ENCODE measurements at places on chromosomes 11 and 22.

DNA sequence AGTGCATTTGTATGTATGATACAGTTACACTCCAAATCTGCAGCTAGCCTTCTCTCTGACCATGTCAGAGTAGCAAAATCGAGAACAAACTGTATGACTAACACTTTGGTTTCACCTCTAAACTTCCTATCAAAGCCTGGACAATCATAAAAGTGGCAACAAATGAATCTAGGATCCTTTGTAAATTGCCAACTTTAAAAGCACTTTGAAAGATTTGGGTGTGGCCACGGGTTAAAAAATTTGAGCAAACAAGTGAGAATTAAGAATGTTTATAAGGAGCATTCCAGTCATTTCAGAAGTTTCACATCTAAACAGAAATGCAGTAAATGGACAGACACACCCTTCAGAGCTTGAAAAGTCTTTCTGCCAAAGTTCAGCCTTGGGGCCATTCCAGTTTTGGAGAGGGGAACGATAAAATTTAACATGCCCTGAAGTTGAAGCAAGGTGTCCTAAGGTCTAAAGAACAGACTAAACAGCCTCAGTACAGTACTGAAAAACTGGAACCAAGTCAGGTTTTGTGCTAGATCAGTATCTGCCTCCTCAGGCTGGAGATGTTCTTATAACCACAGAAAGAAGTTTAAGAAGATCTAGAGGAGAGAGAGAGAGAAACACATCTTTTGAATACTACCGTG is 181.9 kb upstream of the BDNF start:
- no peak for DNase-seq
- no peak overlapping the region for H3K27ac ChIP-seq
- no peak overlapping the region for H3K4me3 ChIP-seq
- no peaks in the 10 kb centered on the region for H3K36me3 ChIP-seq
- no peaks in the 10 kb centered on the region for H3K27me3 ChIP-seq
- H3K4me1 ChIP-seq: no peaks in the 10 kb centered on the region

DNA sequence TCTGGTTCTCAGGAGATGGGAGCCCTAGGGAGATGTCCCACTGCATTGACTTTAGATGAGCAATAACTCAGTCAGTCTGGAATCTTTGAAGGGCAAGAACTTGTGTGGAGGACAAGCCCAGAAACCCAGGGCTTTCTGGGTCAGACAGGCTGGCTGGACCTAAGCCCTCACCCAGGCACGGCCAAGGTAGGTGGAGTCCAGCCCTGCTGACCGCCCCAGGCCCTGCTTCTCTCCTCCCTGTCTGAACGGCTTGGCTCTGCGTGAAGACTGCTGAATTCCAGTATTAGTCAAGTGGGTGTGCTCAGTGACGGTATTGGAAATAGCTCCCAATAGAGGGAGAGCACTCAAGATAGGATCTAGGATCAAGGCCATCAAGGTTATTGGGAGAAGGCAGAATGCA is 6.1 kb downstream of the CXCR5 start:
- peaks cover 9% of the 10 kb centered on the region for H3K4me1 ChIP-seq
- H3K27ac ChIP-seq: no peak overlapping the region
- H3K36me3 ChIP-seq: no peaks in the 10 kb centered on the region
- DNase-seq: no peak
- no peaks in the 10 kb centered on the region for H3K27me3 ChIP-seq

DNA sequence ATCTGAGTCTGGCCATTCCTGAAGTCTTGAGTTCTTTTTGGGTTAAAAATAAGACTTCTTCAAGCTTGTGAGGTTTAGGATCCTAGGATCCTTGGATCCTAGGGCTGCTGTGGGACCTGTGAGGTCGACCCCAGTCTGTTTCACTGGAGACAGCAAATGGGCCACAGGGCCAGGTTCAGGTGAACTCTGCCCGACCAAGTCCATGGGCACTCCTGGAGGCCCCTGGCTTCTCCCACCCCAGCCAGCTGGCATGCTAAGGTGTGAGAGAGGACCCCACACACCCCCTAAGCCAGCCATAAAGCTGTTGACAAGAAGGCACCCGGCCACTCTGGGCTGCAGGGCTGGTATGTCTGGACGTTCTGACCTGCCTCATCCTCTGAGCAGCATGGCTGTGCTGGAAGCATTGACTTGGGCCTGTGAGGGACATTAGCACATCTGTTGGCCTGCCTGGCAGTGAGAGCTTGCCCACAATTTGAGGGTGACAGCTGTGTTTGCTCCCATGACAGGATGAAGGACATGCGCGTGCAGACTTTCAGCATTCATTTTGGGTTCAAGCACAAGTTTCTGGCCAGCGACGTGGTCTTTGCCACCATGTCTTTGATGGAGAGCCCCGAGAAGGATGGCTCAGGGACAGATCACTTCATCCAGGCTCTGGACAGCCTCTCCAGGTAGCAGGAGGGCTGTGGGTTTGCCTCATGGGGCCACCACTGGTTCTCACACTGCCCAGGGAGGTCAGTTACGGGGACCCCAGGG is 16.0 kb downstream of the CLDN5 start:
- no peak for DNase-seq
- peaks cover 16% of the 10 kb centered on the region for H3K36me3 ChIP-seq
- H3K4me1 ChIP-seq: no peaks in the 10 kb centered on the region

GRCh38 chr22:44883011-44883421 is 126.8 kb downstream of the PHF21B start:
- no peak overlapping the region for H3K4me3 ChIP-seq
- no peak overlapping the region for H3K27ac ChIP-seq
- H3K36me3 ChIP-seq: peaks cover 15% of the 10 kb centered on the region
- no peak for DNase-seq
- no peaks in the 10 kb centered on the region for H3K4me1 ChIP-seq

DNA sequence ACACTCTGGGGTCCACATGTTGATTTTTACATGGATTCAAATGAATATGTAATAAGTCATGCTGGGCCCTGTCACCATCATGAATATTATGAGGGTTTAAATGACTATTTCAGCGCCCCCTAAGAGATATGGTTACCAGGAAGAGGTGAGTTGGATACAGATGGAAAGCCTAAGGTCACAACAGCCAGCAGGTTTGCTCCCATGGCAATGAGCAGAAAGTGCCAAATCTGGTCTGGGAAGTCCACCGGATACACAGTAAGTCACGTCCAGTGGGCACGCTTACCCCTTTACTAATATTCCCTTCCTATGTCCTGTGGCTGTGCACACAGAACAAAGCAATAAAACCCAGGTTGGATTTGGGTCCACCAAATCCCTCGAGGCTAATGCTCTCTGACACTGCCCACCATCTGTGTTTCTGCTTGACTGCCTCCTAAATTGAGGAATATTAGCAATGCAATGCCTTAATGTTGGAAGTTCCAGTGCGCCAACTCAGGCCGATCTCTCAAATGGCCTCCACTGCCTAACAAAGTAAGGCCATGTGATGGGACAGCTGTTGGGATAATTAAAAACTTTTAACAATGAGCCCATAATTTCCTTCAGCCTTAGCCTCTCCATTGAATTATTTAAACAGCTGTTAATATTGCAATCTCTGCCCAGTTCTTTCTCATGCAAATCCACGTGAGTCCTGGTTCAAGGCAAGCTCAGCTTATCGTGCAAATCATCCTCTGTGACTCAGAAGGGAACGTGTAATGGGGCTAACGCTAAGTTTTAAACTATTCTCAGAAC is 97.6 kb downstream of the SLC1A2 start:
- 0 out of 2 replicates have a peak, but pooled peaks cover 3% of the 10 kb centered on the region for H3K4me1 ChIP-seq
- H3K27me3 ChIP-seq: no peaks in the 10 kb centered on the region

- no peak within 1 kb of the TSS for H3K4me3 ChIP-seq
- H3K36me3 ChIP-seq: no peaks in the 10 kb centered on the region
- H3K4me1 ChIP-seq: no peaks in the 10 kb centered on the region
- H3K27ac ChIP-seq: no peak within 1 kb of the TSS
- no peaks in the 10 kb centered on the region for H3K27me3 ChIP-seq
Measured at GRCh38 chr11:118343981-118344515, at the start of gene CD3G. Gene CD3G (plus strand): TSS chr11:118344344. CDS start chr11:118344424, 80 bp downstream.

- no peak overlapping the region for H3K4me3 ChIP-seq
- H3K4me1 ChIP-seq: 0 out of 2 replicates have a peak, but pooled peaks cover 1% of the 10 kb centered on the region
- H3K36me3 ChIP-seq: no peaks in the 10 kb centered on the region
- DNase-seq: no peak
Measured at GRCh38 chr22:22178992-22179391, 65.6 kb upstream of the VPREB1 start.

GRCh38 chr22:25478528-25478927 is 85.9 kb upstream of the GRK3 start:
- no peak overlapping the region for H3K4me3 ChIP-seq
- no peak for DNase-seq
- no peaks in the 10 kb centered on the region for H3K36me3 ChIP-seq
- H3K27me3 ChIP-seq: no peaks in the 10 kb centered on the region
- H3K4me1 ChIP-seq: no peaks in the 10 kb centered on the region

DNA sequence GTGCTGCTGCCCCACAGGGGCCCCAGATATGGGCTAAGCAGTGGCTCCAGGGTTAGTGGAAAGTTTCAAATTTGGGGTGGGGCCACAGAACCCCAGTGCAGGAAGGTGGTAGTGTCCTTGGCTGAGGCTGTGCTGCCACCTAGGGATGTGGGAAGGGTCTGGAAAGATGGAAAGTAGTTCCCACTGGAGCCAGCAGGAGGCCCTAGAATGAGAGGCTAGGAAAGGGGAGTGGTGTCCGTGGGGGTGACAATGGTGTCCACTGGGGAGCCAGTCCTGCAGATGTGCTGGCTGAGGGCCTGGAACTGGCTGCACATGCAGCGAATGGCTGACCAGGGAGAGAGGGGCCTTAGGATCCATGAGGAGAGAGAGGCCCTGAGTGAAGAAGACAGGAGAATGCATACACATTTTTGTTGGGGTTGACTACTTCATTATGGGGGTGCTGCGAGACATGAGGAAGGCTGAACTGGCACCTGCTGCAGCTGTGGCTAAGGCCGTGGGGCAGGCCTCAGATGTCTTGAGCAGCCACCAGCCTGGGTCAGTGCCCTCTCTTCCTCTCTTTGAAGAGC is 21.1 kb downstream of the RFPL3 start:
- no peak overlapping the region for H3K4me3 ChIP-seq
- no peak overlapping the region for H3K27ac ChIP-seq
- H3K4me1 ChIP-seq: no peaks in the 10 kb centered on the region
- H3K27me3 ChIP-seq: no peaks in the 10 kb centered on the region

DNA sequence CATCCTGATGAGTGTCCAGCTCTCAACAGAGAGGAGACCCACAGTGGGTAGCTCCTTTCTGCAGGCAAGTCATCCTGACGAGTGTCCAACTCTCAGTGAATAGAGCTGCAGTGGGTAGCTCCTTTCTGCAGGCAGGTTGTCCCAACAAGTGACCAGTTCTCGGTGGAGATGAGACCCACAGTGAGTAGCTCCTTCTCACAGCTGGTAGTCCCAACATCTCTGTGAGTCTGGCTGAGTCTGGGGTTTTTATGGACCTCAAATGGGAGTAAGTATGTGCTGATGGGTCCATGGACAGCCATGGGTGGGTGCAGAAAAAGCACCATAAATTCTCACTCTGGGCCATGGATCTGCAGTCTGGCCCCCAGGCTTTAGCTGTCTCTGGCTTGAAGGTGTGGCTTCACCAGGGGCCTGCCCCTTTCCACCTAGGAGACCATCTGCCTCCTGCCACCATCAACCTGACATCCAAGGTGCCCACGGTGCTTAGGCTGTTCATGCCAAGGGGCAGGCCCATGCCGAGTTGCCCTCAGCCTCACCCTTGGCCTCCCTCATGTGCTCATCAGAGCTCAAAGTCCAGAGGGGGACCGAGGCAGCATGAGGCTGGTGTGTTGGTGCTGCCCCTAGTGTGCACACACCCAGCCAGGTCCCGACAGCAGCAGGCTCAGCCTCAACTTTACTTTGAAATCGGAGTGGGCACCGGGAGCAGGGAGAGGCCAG is 15.3 kb downstream of the NPAT start:
- H3K27me3 ChIP-seq: no peaks in the 10 kb centered on the region
- H3K36me3 ChIP-seq: peaks cover 23% of the 10 kb centered on the region
- no peaks in the 10 kb centered on the region for H3K4me1 ChIP-seq
- no peak overlapping the region for H3K27ac ChIP-seq
- no peak overlapping the region for H3K4me3 ChIP-seq

DNA sequence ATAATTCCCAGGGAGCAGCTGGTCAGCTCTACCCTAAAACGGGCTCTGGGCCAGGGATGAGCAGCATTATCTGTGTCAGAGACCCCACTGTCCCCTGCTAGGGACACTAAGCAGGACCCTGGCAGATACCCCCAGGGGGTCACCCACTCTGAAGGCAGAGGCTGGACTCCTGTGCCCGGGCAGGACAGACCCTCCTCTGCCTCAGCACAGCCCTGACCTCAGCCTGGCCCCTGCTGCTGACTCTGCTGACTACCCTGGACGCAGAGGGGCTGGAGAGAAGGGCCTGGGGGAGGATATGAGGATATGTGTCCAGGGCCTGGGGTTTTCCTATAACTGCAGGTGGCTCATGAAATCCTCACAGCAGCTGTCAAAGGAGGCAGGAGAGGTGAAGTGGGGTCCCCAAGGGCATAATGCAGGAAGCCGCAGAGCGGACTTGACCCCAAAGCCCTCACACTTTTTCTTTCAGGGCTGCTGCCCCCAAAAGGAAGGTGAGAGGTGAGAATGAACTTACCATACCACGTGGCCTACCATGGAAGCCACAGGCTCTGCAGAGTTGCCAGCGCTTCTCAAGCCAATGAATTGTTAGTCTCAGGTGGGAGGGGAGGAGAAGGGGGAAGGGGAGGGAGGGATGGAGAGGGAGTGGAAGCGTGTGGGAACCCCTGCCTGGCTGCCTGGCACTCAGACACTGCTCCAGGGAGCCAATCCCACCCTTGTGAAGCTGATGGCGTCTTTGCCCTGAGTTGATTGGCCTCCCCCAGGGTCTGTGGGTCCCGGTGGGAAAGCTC is 76.7 kb upstream of the WNT11 start:
- no peaks in the 10 kb centered on the region for H3K36me3 ChIP-seq
- H3K27ac ChIP-seq: no peak overlapping the region
- DNase-seq: no peak
- H3K27me3 ChIP-seq: no peaks in the 10 kb centered on the region
- no peak overlapping the region for H3K4me3 ChIP-seq

GRCh38 chr11:102846292-102846691 is 2.9 kb upstream of the MMP3 start:
- H3K4me3 ChIP-seq: no peak overlapping the region
- no peaks in the 10 kb centered on the region for H3K4me1 ChIP-seq
- no peak overlapping the region for H3K27ac ChIP-seq
- DNase-seq: no peak
- no peaks in the 10 kb centered on the region for H3K27me3 ChIP-seq

- H3K4me1 ChIP-seq: peaks cover 2% of the 10 kb centered on the region
- H3K4me3 ChIP-seq: no peak overlapping the region
- DNase-seq: no peak
- no peak overlapping the region for H3K27ac ChIP-seq
Measured at GRCh38 chr11:96309016-96309642, 33.9 kb downstream of the MAML2 start.

GRCh38 chr11:82995235-82995634 is 76.5 kb downstream of the RAB30 start:
- H3K4me3 ChIP-seq: no peak overlapping the region
- H3K36me3 ChIP-seq: no peaks in the 10 kb centered on the region
- no peaks in the 10 kb centered on the region for H3K4me1 ChIP-seq
- no peaks in the 10 kb centered on the region for H3K27me3 ChIP-seq
- no peak for DNase-seq

All from iPS DF 6.9 (cell line).